NCI-H187 (cell line): ENCODE measurements at places on chromosomes 1 and 21.

DNA sequence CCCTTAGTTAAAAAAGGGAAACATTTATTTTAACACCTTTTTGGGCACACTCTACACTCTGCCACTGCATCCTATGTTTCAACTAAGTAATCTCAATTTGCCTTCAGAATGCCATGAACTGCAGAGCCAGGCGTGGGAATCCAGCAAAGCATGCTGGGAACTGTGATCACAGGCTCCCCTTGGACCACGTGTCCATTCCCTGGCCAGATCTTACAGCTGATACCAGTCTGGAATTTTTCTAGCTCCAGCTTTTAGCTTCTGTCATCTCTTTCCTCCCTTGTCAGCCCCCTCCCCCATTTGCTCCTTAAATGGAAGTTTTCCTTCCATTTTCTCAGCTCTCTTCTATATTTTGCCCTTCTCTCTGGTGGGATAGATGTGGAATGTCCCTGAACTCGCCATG lies 29.4 kb downstream of the RCSD1 start:
- DNase-seq: no peak

DNA sequence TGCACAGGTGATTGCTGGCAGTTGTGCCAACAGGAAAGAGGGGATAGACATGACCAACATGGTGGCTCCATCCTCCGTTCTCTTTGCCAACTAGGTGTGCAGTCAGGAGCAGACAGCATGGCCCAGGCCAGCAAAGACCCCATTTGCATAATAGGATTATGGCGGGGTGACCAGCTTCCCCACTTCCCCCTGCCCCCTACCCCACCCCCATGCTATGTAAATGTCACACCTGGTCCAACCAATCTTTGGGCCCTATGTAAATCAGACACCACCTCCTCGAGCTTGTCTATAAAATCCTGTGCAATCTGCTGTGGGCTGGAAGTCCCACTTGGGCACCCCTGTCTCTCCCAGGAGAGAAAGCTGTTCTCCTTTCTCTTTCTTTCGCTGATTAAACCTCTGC lies 146.0 kb downstream of the SLC30A10 start:
- DNase-seq: no peak

GRCh38 chr21:46424039-46424591 lies 34.6 kb upstream of the DIP2A start:
- no peak for DNase-seq

DNA sequence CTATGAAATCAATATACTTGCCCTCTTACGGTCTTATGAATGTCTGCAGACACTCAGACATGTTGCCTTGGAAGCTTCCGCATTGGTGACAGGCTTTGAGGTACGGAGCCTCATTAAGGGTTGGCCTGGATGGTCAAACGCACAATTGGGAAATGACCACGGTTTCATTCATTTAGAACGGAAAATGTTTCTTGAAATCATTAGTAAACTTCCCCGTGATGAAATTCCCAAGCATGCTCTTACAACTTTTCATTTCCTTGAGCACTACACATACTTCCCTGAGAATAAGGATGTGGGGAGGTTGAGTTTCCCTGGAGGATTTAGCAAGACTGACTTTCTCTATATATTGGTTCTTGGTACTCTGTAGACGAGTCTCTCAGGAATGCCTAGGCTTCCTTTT lies 146.3 kb downstream of the HLX start:
- DNase-seq: no peak

DNA sequence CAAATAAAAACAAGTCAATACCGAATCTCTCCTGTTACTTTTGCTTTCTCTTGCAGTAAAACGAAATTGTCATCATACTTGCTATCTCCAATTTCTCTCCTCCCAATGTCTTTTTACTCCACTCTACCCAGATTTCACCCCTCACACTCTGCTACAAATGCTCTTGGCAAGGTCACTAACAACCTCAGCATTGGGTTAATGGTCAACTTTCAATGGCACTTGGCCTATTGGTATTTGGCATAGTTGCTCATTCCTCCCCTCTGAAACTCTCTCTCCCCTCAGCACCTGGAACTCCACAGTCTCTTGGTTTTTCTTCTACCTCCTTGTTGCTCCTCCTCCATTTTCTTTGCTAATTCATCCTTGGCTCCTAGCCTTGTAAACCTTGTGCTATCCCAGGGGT lies 367.3 kb downstream of the PTPRU start:
- no peak for DNase-seq

GRCh38 chr1:182888736-182889531 lies 49.8 kb downstream of the DHX9 start:
- no peak for DNase-seq

- DNase-seq: no peak
Observed at GRCh38 chr1:80639777-80640533, 1160.8 kb upstream of the ADGRL2 start.

DNA sequence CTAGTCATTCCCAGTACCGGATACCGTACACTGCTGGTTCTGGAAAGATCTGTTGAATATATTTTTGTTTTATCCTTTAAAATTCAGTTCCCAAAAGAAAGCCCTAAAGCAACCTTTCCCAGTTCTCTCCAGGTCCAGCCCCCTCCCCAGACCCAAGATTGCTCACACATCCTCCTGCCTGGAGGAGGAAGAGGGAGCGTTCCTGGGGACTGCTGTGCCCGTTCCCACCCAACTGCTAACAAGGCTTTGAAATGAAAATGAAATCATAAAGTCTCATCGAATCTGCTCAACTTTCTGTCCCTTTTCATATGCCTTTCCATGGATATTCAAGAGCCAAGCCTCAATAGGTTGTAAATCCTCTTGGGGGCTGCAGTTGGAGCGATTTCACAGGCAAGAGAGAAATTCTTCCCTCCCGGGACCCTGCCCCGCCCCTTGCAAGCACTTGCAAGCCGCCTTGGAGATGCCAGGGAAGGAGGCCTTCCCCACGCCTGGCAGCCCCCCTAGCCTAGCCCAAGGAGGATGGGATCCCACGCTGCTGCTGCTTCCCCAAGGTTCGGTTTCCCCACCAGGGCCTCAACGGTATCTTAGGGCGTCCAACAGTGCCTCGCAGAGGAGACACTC lies 113.2 kb upstream of the CACHD1 start:
- no peak for DNase-seq

GRCh38 chr1:3772715-3773571 lies at the start of gene SMIM1:
TSS of gene SMIM1 (plus strand) at chr1:3772749. CDS start at chr1:3775374, 2,625 bp downstream.
- DNase-seq: no peak

DNA sequence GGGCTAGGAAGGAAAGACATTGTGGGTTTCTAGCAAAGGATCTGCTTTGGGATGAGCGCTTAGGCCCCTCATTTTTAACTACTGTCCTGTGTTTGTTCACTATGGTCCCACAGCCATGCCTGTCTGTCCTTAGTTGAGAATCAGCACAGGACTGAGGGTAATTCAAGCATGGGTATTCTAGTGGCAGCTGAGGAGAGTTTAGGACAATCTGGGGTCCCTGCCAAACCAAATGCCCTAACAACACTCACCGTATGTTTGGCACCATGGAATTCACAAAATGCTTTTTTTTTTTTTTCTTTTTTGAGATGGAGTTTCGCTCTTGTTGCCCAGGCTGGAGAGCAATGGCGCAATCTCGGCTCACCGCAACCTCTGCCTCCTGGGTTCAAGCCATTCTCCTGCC lies 10.4 kb downstream of the ARHGEF11 start:
- DNase-seq: no peak

DNA sequence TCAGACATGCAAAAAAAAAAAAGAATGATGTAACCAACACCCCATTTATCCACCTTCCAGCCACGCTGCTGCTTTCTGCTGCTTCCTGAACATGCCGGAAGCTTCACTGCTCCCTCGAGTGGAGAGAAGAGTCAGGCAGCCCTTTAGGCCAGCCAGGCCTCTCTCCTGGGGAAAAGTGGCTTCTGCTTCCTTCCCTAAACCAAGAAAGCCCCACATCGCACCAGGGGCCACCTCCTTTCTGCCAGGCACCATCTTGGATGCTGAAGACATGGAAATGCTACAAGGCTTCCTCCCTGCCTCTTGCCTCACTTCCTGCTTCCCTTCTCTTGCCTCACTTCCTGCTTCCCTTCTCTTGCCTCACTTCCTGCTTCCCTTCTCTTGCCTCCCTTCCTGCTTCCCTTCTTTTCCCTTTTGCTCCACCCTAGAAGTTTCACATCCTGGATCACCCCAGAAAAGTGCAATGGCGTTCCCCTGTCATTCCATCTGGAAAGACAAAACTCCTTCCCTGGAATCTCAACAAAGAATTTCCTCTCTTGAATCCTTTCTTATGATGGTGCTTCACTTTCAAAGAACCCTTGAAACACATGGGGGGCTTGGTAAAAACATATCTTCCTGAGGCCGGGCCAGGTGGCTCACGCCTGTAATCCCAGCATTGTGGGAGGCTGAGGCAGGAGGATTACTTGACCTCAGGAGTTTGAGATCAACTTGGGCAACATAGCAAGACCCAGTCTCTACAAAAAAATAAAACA lies 18.7 kb downstream of the TNFRSF8 start:
- DNase-seq: no peak

GRCh38 chr21:42061195-42061985 lies 9.7 kb upstream of the UMODL1 start:
- no peak for DNase-seq

DNA sequence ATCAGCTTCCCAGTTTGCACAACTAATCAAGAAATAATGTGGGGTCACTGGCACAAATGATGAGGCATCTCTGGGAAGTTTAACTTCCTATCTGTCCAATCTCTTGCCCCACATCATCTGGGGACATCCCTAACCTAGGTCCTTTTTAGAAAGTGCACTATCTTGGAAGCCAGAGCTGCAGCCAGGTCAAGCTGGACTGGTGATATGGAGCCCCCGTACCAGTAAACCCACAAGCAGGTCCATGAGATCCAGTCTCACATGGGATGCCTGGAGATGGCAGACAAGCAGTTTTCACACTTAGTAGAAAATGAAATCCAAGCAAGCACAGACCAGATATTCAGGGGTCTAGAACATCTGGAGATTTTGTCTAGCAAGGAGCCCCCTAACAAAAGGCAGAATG lies 27.5 kb upstream of the BSDC1 start:
- no peak for DNase-seq

GRCh38 chr1:234583755-234584419 lies 26.1 kb downstream of the IRF2BP2 start:
- no peak for DNase-seq

- DNase-seq: no peak
Observed at GRCh38 chr1:156807627-156808026, 9.0 kb downstream of the SH2D2A start.

- no peak for DNase-seq
Observed at GRCh38 chr1:3548156-3548893, 63.0 kb downstream of the MEGF6 start.

- DNase-seq: no peak
Observed at GRCh38 chr1:32352831-32353383, 9.4 kb downstream of the FAM229A start.

DNA sequence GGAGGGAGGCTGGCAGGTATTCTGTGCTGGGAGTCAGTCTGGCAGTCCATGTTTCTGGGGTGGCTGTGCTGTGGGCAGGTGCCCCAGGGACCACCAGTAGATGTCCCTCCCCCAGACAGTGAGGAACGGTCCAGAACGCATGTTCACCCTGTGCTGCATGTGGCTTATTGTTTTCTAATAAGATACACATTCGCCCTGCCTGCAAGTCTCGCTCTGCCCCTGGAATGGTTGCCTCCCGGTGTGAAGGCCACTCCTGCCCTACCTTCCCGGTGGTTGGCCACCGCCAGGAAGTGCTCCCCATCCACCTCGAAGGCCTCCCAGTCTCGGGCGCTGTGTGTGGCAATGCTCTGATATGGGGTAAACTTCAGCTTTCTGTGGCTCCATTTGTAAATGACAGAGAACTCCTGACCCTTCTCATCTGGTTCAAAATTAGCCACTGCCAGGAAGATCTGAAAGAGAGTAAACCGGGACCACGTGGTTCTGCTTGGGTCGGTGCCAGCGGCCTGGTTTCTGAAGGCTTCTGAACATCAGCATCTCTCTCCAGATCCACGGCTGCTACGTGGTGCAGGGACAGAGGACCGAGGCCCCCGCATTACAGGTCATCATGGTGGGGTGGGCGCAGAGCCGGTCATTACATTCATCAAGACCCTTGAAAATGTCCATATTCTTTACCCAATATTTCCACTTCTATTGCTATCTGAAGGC lies 14.5 kb downstream of the KRTAP10-1 start:
- DNase-seq: no peak

GRCh38 chr1:175131095-175131494 lies 61.5 kb downstream of the KIAA0040 start:
- DNase-seq: no peak

- no peak for DNase-seq
Observed at GRCh38 chr1:221921936-221922335, 180.0 kb upstream of the DUSP10 start.

- peak; percentile 73 for DNase-seq
Observed at GRCh38 chr1:150516050-150516591, 569 bp downstream of the FALEC start.

DNA sequence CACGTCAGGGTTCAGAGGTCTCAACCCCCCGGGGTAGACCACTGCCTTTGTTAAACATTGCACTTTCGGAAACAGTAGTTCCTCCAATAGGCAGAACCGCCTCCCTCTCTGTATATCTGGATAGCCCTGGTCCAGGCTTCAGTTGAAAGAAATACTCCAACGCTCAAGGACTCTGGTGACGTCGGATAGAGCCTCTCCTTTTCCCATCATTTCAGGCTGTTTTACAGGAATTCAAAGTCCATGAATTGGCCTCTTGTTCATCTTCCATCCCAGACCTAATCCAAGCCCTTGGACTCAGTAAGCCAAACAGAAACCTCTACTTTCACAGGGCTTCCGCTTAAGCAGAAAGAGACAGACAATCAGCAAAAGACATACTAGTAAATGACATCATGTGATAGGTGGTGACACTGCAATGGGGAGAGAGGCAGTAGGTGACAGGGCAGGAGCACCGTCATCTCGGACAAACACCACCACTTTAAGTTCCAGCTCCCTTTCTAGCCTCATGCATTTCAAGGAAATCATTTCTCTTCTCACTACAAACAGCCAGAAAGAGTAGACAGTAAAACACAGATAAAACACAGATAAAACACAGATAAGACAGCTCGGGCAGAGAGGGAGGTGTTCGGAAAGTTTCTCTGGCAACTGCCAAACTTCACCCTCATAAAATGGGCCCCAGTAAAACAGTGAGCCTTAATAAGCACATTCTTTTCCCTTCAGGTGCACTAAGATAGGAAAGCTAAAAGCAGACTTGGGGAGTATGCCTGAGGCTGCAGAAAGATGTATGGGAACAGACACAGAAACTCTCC lies 2.3 kb upstream of the PLA2G2A start:
- no peak for DNase-seq

GRCh38 chr1:53128401-53128800 lies 14.0 kb downstream of the SLC1A7 start:
- no peak for DNase-seq

- DNase-seq: peak; percentile 18
Observed at GRCh38 chr1:109624201-109625010, 4.8 kb downstream of the AMPD2 start.

- DNase-seq: no peak
Observed at GRCh38 chr21:45049714-45050344, 24.6 kb upstream of the ADARB1 start.

DNA sequence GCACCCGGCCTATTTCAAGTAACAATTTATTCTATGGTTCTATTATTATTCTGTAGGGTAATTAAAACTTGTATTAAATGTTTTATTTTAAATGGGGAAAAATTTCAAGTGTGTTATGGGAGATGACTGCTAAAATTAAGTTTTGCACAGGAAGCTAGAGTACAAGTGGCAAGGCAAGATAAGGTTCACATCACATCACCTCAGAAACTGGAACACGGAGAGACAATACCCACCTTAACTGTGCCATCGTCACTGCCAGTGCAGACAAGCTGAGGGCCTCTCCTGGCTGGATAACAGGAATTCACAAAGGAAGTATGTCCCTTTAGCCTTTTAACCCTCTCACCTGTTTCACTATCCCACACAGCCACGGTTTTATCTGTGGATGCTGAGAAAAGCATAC lies 7.6 kb downstream of the SNRNP40 start:
- no peak for DNase-seq
